NCI-H187 treated with DMSO at 0.1 percent for 48 hours (cell line): ENCODE measurements at places on chromosomes 6 and 20.

- DNase-seq, result no peak
These were observed 714.1 kb downstream of the CBLN4 start for GRCh38 chr20:55291261-55291660.

DNA sequence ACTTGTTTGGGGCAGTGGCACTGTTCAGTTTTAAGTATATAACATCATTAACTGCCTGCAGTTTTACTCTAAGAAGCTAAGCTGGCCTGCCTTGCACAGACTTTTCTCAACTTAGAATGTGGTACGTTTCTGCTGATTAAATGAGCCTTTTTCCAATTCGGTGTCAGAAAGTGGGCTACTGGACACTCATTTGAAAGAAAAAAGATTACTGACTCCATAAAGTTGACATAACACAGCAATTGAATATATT, 2.1 kb downstream of the ZMYND8 start:
- no peak for DNase-seq

DNA sequence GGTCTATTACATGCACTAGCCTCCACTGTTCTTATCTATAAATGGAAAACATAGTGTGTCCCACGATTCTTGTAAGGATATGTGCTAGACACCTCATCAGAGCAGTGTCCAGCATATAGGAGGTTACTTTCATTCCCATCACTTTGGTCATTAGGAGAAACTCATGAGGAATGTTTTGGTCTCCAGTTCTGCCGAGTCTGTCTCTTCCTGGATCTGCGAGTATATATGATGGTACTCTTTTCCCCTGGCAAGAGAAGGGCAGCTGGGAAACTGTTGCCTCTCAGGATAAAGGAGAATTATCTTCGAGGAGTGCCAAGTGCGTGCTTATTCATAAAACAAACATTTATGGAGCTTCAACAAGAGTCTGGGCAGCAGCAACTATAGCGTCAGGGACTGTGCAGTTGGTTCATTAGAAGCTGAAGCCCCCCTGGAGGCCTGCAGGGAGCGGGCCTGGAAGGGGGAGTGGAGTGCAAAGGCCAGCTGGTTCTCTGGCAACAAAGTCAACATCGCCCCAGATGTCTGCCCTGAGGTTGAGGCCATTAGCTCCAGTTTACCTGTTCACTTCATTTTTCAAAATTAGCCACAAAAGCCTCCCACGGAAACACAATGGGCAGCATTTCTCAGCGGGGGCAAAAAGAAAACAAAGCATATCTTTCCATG, 811.9 kb downstream of the MAFB start:
- peak; percentile 72 for DNase-seq

GRCh38 chr6:145866456-145867396, 52.1 kb upstream of the FBXO30 start:
- no peak for DNase-seq

DNA sequence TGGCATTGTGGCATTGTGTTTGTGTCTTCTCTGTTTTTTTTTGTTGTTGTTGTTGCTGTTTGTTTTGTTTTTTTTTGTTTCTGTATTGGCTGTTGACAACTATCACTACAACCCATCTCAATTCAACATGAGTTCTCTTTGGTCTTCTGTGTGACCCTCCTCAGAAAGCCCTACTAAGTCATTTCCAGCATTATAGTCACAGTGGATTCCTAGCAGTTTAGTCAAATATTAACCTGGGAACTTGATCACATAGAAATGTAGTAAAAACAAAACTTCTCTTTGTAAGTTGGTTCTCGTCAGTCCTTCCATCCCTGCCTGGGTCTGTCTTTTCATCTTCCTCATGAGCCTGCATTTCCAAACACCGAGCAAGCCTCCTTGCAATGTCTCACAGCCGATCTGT, 16.8 kb downstream of the SLC17A2 start:
- no peak for DNase-seq

- no peak for DNase-seq
These were observed 21.7 kb upstream of the SENP6 start for GRCh38 chr6:75579951-75580350.

- no peak for DNase-seq
These were observed 474.0 kb upstream of the GJE1 start for GRCh38 chr6:141658696-141659095.

GRCh38 chr20:57611586-57612311, 8.5 kb downstream of the ZBP1 start:
- no peak for DNase-seq

DNA sequence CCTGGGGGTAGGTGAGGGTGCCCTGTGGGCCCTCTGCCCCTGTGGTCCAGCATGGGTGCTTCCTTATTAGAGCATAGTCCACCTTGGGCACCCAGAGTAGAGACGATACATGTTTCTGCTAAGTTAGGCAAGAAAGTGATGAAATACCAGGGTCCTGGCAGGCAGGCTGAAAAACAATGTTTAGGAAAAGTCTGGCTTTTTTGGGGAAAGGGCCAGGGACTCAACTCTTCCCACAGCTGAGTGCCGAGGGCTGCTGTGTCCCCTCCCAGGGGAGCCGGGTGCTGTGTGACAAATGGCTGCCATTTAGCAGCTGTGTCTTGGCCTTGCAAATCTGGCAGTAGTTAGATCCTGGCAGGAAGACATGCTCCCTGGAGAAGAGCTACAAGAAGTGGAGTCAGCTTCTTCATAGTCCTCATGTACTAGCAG, 61.5 kb downstream of the RREB1 start:
- DNase-seq, result no peak
